Epithelial cell of prostate (primary cell): ENCODE measurements at places on chromosomes 1 and 21.

- DNase-seq, result no peak
Observed at GRCh38 chr1:18174037-18174436, 66.4 kb downstream of the IGSF21 start.

DNA sequence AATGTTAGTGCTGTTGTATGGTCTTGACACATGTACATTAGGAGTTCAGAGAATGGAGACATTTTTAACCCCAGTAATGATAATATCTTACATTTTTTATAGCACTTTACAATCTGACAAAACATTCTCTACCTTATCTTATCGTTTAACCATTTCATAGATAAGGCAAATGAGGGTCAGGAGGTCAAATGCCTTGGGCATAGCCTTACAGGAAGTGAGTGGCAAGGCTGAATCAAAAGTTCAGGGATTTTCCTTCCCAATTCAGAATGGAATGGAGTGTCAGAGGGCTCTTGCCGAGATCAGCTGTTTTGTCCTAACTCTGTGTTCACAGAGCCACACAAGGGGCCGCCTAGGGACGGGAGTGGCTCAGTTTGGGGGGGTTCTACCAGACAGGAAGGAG lies 57.6 kb upstream of the AK4 start:
- no peak for DNase-seq

DNA sequence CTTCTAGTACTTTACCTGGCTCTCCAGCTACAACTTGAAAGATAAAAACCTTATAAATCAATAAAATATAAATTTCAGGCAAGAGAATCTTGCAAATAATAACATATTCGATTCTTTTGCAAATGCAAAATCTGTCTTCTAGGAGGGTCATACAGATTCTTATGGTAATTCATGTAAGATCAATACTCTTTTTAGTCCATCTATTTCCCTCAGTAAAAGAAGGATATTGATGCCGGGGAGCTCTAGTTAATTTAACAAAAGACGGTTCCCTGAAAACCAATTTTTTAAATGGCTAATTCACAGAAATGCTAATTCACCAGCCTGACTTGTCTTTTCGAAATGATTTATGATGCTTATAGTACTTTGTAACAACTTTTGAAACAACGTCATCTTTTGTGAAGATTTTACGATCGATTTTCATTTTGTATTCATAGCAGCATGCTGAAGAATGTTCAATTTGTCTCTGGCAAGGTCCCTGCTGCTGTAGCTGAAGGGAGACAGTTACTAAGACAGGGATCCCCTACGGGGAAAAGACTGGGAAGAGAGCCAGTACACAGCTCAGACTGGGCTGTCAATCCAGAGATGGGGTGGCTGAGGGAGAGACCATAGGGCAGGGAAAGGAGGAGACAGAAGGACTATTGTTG lies 90.6 kb upstream of the SPAG17 start:
- no peak for DNase-seq

GRCh38 chr1:223829678-223830077 lies 16.1 kb downstream of the TP53BP2 start:
- DNase-seq, result no peak

- no peak for DNase-seq
Observed at GRCh38 chr21:20999659-21000058, 1.4 kb downstream of the NCAM2 start.

- no peak for DNase-seq
Observed at GRCh38 chr1:226302731-226303130, 6.2 kb downstream of the LIN9 start.

DNA sequence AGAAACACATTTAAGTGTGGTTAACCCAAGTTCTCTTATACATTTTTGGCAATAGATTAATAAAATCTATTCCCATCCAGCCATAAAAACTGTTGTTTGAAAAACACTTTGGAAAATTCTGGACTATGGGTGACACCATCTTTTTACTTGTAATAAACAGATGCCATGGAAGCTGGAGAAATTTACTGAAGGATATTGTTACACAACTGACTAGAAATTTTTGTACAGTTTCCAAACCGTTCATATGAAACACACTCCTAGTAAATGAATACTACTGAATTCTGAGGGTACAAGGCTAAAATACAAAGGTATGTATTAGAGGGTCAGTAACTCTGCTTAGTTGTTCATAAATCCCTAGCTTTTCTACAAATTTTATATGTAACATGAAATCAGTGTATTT lies 48.7 kb downstream of the TRIM33 start:
- no peak for DNase-seq

DNA sequence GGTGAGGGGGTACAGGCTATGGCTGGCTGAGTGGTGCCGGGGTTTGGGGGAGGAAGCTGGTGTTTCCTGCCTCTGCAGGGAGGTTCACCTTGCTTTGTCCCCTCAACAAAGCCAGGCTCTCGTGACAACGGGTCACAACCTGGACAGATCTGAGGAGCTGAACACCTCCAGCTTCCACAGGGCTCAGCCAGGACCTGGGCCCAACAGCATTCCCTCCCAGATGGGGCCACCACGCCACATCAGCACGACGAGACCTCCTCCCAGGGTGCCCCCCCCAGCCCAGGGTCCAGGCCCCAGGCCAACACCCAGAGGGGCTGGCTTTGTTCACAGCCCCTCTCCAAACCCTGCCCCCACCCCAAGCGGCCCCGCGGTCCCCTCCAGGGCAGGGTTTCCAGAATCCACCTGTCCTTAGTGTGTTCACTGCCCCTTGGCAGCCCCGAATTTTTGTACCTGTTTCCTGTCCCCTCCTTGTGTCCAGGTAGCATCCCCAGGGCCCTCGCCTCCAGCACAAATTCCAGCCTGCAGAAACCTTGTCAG lies 34.7 kb downstream of the UBE2G2 start:
- no peak for DNase-seq

- DNase-seq, result no peak
Observed at GRCh38 chr1:200262326-200262965, 147.4 kb downstream of the ZNF281 start.

DNA sequence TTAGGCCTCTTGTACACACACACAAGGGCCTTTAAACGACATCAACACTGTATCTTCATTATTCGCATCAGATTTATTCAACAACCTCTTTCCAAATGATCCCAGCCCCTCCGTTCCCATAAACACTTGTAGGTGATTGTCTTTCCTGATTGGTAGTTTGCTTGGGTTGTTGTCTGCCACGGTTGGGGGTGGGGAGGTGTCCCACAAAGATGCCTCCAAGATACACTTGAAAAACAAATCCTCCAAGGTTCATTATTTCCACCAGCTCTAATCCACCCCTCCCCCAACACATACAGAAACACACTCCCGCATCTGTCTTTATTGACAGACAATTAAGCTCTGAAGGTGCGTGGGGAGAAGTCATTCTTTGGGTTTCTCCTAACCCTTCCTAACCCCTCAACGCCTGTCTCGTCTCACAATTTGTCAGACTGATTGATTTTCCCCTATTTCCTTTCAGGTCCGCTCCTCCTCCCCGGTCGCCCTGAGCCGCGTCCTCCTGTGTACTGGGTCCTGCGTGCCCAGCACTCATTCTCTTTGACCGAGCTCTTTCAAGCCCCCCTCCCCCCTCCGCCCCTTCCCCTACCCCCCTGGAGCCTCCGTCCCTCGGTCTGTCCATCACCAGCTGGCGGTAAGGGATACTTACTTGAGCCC lies 1.4 kb downstream of the WDR26 start:
- no peak for DNase-seq

- no peak for DNase-seq
Observed at GRCh38 chr1:15932612-15933011, 43.3 kb downstream of the ZBTB17 start.
